NCI-H2081 (cell line): ENCODE measurements at places on chromosomes 6 and 20.

DNA sequence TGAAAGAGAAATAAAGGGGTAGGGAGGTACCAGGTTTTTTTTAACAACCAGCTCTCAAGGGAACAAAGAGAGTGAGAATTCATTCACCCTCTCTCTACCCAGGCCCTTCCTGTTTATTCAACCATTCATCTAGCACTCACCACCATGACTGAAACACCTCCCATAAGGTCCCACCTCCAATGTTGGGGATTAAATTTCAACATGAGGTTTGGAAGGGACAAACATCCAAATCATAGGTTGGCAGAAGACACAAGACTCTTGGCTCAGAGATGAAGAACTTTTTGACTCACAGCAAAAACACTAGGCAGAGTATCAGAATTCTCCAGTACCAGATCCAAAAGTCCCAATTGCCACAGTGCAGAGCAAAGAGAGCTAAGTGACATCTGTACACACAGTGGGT, 186.3 kb downstream of the EDN1 start:
- DNase-seq = no peak

DNA sequence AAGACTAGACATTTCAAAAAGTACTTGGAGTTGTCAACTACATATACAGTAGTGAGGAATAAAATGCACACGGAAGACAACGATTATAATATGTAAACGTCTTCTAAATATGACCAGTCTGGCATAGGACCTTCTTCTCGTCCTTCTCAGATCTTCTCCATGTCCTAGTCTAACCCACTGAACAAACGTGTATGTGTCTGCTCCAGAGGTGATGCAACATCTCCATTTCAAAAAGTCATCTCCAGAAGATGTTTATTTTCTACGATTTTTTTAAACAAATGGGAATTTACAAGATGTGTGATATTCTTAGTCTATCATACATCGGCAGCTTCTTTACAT, 89.9 kb downstream of the GPX5 start:
- no peak for DNase-seq

DNA sequence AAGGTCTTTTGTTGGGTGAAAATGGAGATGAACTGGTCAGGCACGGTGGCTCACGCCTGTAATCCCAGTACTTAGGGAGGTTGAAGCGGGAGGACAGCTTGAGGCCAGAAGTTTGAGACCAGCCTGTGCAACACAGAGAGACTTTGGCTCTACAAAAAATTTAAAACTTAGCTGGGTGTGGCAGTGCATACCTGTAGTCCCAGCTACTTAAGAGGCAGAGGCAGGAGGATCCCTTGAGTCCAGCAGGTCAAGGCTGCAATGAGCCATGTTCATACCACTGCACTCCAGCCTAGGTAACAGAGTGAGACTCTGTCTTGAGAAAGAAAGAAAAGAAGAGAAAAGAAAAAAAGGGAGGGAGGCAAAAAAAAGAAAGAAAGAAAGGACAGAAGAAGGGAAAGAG, 90.9 kb upstream of the NFATC2 start:
- no peak for DNase-seq

GRCh38 chr20:63686492-63687321, 9.7 kb upstream of the TNFRSF6B start:
- DNase-seq = no peak

DNA sequence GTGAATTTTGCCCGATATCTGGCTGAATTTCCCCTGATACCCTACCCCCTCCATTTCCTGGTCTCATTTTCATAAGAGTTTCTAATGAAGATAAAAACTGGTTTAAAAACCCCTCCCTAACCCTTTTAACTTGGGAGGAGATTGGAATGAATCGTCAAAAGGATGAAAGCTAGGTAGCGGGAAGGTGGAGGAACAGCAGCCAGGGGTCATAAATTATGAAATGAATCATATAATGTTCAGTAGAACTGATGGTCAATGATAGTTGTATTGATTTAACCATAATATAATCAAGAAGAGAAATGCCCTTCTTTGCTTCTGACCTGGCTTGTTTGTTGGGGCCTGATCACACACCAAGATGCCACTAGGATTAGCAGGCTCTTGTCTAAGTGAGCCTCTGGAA, 38.5 kb upstream of the SGK1 start:
- no peak for DNase-seq

DNA sequence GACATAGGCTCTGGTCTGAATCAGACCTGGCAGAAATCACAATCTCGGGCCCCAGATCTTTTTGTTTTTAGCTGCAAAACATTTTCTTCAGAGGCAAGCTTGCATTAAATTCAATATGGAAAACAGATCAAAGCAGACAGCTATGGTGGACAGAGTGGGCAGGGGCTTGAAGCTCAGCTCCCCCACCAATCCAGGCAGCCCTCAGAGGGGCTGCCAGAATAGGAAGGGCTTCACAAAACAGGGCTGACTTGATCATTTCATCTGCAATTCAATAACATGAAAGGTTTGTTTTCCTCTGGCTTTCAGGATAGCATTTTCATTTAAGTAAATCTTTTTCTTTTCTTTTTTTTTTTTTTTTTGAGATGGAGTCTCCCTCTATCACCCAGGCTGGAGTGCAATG, 49.2 kb upstream of the ALDH8A1 start:
- DNase-seq = no peak

- DNase-seq = no peak
Measured at GRCh38 chr6:82924799-82925535, 140.7 kb downstream of the UBE3D start.

DNA sequence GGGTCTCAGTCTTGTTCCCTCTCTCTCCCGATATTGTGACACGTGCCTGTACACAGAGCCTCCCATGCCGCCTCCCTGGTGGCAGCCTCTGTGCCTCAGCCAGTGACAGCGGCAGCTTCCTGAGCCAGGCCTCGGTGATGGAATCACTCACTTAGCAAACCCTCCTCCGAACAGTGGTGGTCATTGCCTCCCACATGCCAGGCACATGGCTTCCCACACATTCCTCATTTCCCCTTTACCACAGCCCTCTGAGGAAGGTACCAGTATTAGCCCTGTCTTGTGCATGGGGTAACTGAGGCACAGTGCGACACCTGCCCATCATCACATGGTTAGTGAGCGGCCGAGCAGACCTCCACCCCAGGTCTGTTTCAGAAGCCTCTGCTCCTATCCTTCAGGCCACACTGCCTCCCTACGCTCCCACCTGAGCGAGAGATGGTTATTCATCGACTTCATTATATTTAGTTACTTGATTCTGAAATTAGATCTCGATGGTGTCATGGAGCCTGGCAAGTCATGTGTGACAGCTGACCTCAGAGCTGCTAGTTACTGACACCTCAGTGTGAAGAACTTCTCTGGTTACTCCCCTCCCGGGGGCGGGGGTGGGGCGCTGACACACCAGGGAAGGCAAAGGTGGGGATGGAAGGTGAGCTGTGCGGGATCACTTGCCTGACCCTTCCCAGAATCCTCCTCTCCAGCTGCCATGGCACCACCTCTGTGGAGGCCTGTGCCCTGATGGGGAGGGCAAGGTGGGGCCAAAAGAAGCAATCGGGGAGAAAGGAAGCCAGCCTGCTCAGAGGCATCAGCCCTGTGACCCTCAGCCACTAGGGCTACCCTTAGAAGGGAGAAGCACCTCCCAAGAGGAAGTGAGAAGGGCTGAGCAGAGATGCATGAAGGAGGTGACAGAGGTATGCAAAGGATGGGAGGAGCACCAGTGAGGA, 17.9 kb downstream of the MDGA1 start:
- DNase-seq = no peak
